ENCODE measurements at places on chromosomes 2 and 18.

DNA sequence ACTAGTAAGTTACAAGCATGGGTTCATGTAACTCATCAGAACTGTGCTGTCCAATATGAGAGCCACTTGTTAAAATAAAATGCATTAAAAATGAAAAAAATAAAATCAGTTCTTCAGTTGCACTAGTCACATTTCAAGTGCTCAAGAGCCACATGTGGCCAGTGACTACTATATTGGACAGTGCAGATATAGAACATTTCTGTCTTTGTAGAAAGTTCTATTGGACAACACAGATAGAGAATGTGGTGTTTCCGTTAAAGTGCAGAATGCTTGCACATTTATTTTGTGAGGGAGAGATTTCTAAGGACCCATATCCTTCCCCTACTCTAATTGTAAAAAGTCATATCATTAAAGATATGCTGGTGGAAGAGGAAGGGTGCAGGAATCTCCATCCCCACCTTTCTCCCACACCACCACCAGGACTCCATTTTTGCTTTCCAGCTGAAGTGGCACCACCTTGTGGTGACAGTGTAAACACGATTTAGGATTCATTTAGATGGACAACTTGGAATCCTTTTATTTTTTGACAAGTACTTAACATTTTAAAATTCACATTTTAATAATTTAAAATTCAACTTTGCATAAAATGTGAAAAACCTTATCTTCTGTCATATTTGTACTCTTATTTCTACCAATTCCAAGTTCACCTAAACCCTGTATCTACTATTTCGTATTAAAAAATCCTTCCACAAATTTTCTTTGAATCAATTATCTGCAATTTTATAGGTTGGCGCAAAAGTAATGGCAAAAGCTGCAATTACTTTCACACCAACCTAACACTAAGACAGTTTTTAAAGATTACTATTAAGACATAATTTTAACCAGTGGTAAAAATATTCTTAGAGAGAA lies 9.4 kb upstream of the CD302 start:
- DNase-seq = peak; percentile 32

DNA sequence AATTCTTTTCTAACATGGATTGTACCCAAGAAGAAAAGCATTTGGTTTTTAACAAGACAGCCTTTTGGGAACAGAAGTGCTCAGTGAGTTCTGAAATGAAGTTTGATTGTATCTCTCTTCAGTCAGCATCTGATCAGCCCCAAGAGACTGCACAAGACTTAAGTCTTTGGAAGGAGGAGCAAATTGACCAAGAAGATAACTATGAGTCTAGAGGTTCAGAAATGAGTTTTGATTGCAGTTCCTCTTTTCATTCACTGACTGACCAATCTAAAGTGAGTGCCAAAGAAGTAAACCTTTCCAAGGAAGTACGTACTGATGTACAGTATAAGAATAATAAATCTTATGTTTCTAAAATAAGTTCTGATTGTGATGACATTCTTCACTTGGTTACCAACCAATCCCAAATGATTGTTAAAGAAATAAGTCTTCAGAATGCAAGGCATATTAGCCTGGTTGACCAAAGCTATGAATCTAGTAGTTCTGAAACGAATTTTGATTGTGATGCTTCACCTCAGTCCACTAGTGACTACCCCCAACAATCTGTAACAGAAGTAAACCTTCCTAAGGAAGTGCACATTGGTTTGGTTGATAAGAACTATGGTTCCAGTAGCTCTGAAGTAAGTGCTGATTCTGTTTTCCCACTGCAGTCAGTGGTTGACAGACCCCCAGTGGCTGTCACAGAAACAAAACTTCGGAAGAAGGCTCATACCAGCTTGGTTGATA lies 31.2 kb downstream of the ZDBF2 start:
- no peak for DNase-seq

- DNase-seq = no peak
Measured at GRCh38 chr2:233002829-233003657, 10.0 kb downstream of the NGEF start.

DNA sequence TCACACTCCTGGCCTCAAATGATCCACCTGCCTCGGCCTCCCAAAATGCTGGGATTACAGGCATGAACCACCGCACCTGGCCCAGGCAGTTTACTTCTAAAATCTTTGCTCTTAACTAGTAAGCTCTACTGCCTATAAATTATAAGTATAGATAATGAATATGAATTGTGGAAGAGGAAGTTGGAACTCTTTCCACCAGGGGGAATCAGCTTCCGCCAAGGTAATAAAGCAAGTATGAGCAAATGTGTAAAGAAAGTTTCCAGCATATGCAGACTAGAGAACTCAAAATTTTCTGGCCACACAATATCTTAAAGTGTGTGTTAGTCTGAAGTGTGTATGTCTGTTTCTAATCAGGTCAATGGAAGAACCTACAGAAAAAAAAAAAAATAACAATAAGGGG lies 68.1 kb downstream of the RMDN2 start:
- no peak for DNase-seq

DNA sequence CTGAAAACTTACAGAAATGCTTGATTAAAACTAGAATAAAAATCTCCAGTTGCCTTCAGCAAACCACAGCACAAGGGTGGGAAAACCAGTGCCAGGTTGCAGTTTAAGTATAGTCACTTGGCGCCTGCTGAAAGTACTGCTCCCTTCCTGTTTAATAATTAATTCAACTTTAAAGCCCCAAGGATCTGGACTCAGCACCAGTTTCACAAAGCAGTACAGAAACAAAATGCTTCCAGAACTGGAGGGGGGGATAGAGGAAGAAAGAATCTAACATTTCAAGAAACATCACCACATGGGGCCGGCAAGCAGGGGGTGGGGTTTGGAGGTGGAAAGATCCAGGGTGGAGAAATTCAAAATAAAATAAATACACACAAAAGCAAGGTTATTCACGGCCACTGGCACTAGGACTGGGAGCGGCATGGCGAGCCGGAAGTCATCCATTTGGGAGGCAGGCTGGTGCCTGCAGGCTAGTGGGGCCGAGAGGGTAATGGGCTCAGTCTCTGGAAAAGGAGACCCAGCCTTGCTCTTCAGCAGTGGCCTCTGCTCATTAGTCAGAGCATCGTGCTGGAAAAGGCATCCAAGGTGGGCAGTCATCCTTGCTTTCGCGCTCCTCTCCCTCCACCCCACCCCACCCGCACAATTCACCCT lies 85.8 kb downstream of the POU3F3 start:
- peak; percentile 42 for DNase-seq

DNA sequence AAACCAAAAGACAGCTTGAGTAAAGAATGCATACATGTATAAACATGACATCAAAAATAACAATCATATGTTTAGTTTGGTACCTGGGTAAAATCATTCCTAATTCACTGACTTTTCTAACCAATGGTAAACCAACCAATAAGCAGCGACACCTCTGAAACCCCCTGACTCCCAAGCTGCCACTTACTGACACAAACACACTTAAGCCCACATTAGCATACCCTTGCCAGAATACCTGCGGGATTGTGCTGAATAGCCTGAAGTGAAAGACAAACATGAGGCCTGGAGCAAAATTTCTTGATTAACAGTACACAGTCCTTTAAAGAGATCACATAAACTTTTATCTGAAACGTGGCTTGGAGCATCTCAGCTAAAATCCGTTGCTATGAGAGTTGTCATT lies 902.9 kb downstream of the TMEM182 start:
- DNase-seq = no peak

DNA sequence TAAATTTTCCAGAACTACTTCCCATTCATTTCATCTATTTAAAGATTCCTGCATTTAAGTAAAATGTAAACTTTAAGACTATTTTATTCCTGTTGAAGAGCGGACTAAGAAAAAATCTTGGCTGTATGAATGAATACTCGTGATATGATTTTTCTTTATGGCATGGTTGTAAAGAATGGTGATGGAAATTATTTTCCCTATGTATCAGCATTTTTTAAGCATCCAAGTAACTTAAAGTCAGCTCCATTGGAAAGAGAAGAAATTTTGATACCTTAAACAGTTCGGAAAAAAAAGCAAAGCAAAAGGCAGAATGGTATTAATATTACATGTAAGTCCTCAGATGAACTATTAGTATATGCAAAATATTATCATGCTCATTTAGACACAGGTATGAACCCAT lies 58.9 kb downstream of the VWC2L start:
- DNase-seq = no peak

DNA sequence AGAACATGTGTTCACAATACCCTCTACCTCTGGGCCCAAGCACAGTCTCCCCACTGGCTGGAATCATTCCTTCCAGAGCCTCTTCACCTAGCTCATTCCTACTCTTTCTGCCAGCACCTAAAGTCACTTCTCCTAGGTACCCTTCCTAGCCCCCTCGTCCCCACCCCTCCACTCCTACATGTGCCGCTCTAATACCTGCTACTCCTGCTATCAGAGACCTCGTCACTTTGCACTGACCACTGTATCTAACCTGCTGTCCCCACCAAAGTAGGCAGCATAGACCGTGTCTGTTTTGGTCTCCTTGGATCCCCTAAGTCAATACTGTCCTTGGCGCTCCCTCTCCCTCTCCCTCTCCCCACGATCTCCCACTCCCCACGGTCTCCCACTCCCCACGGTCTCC lies 53.2 kb upstream of the PKDCC start:
- DNase-seq = no peak

GRCh38 chr2:197232010-197232409 lies 78.6 kb downstream of the ANKRD44 start:
- no peak for DNase-seq
